Ovary (tissue), 10 donors: ENCODE measurements at places on chromosomes 6 and 20. TPM values are rescaled to one million over a fixed set of nuclear protein-coding genes. Genes with fewer than 3 reads are reported as not detected.

Gene KIAA1755
- total RNA-seq = 17.8 TPM

DNA sequence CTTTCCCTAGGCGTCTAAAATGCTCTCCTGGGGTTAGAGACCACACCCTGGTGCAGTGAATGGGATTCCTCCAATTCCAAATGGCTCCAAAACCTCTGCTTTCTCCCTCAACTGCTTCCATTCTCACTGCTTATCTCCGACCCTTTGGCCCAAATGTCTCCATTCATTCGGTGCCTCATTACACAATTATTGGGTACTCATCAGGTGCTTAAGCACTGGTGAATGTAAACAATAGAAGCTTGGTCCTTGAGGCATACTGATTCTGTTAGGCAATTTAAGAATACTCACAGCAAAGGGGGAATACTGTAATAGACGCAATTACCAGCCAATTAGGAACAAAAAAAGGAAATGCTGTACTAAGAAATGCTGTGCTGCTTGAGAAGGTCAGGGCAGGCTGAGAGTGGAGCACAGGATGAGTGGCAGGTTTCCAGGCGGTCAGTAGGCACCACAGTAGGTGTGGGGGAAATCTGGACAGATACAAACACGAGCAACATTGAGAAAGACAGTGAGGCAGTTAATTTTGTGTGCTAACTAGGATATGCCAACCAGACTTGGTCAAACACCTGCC is 23.0 kb downstream of the GMDS start:
- DNase-seq = no peak

Gene CLPSL1
- not detected for total RNA-seq

DNA sequence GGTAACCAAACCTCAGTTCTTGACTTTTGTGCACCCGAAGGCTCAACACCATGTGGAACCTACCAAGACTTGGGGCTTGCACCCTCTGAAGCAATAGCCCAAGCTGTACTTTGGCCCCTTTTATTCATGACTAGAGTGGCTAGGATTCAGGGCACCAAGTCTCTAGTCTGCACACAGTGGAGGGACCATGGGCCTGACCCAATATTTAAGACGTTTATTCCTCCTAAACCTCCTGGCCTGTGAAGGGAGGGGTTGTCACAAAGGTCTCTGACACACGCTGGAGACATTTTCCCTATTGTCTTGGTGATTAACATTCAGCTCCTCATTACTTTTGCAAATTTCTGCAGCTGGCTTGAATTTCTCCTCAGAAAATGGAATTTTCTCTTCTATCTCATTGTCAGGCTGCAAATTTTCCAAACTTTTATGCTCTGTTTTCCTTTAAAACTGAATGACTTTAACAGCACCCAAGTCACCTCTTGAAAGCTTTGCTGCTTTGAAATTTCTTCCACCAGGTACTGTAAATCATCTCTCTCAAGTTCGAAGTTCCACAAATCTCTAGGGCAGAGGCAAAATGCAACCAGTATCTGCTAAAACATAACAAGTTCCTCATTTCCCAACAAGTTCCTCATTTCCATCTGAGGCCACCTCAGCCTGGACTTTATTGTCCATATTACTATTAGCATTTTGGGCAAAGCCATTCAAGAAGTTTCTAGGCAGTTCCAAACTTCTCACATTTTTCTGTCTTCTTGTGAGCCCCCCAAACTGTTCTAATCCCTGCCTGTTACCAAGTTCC is 481.4 kb upstream of the BTBD3 start:
- no peak for DNase-seq

DNA sequence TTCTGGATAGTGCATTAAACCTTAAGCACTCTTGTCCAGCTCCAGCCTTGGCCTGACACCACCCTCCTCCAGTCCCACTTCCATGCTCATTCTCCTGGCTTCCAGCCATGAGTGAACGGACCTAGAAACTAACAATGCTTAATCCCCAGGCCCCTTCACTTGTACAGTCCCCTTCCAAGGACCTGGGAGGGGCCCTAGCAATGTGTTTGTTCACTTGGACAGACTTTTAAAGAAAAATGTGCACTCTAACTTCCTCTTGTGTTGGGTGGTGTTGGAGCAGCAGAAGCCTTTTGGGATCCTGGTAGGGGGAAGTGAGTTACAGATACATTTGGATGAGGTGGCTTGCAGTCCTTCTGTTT is 48.9 kb upstream of the CCN6 start:
- DNase-seq = no peak

- DNase-seq = no peak
Observed at GRCh38 chr6:40956936-40957335, 82.1 kb downstream of the UNC5CL start.

Gene CALHM5
- 1.2 TPM for total RNA-seq
